Smooth muscle cell of the umbilical artery (primary cell): ENCODE measurements at places on chromosomes 1 and 21. TPM values are rescaled to one million over a fixed set of nuclear protein-coding genes. Genes with fewer than 3 reads are reported as not detected.

Gene CD34
- total RNA-seq: 0.05 and 0.30 TPM in 2 replicates

Gene ADCY10
- total RNA-seq: 0.05 and 0.30 TPM in 2 replicates

Gene AKT3
- total RNA-seq: 40.7 and 50.6 TPM in 2 replicates

Gene FCRL1
- not detected in 2 replicates for total RNA-seq

Gene OLFML3
- 120 and 270 TPM in 2 replicates for total RNA-seq

Gene TMEM50A
- 85.2 and 89.7 TPM in 2 replicates for total RNA-seq

Gene TMCC2
- 4.5 and 6.8 TPM in 2 replicates for total RNA-seq

Gene JAM2
- total RNA-seq: 1.5 and 1.9 TPM in 2 replicates

Gene TENT5C
- 3.4 and 3.6 TPM in 2 replicates for total RNA-seq

Gene LENEP
- total RNA-seq: not detected in 2 replicates
